Activated CD4-positive, alpha-beta memory T cell treated with anti-CD3 and anti-CD28 coated beads, Interleukin-2, amount 10 ng/mL, durations not matched to agents 7 days and 5 days (primary cell): ENCODE measurements at places on chromosomes 16 and 17.

GRCh38 chr16:85153046-85153445 lies 40.8 kb upstream of the CIBAR2 start:
- no peak for DNase-seq

DNA sequence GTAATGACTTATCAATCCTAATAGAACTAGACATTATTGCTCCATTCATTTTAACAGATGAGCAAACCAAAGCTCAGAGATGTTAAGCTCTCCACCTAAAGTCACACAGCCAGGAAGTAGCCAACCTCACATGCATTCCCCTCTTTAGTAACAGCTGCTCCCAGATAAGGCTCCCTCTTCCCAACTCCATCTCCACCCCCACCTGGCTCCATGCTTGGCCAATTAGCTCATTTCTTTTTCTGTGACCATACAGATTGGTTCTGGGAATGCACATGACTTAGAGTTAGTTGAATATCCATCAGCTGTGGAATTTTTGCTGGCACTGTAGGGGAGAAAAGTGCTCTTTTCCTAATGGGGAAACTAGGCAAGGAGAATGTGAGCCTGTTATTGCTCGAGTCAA lies 13.0 kb downstream of the CBLN1 start:
- no peak for DNase-seq

- DNase-seq, result no peak
Measured at GRCh38 chr16:54503011-54503855, 216.6 kb upstream of the IRX3 start.

- DNase-seq, result no peak
Measured at GRCh38 chr17:72393553-72393952, 272.7 kb downstream of the SOX9 start.

GRCh38 chr16:74046524-74046923 lies 250.1 kb upstream of the PSMD7 start:
- DNase-seq, result no peak

DNA sequence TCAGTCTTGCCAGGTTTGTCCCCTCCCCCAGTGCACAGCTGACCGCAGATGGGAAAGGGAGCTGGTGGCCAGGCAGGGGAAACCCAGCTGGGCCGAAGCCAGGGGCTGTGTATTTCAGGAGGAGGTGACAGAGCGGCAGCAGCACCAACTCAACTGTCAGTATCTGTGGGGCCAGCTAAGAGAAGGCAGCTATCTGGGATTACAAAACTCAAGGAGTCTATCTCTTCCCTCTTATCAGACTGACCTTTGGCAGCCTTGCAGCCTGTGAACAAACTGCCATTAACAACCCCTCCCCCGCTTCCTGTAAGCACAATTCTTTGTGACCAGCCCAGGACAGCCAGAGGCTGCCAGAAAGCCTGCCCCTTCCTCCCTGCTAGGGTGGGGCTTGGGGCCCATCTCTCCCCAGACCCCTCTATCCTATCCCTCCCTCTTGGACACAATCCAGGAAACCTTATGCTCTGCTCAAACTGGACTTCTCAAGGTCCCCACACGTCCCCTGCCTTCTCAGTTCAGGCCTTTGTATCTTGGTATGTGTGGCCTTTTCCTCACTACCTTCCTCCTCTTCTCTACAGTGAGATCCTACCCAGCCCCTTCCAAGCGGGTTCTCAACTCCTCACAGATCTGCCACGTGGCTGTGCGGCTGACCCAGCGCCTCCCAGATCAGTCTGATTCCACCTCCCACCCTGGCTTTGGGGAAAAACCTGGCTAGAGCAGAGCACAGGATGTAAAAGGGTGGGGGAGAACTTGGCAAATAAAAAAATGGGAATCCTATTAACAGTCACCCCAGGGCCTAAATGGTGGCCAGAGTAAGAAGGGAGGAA lies 10.5 kb downstream of the ST3GAL2 start:
- peak; percentile 63 for DNase-seq

- DNase-seq, result no peak
Measured at GRCh38 chr16:25959221-25959620, 267.5 kb downstream of the HS3ST4 start.

DNA sequence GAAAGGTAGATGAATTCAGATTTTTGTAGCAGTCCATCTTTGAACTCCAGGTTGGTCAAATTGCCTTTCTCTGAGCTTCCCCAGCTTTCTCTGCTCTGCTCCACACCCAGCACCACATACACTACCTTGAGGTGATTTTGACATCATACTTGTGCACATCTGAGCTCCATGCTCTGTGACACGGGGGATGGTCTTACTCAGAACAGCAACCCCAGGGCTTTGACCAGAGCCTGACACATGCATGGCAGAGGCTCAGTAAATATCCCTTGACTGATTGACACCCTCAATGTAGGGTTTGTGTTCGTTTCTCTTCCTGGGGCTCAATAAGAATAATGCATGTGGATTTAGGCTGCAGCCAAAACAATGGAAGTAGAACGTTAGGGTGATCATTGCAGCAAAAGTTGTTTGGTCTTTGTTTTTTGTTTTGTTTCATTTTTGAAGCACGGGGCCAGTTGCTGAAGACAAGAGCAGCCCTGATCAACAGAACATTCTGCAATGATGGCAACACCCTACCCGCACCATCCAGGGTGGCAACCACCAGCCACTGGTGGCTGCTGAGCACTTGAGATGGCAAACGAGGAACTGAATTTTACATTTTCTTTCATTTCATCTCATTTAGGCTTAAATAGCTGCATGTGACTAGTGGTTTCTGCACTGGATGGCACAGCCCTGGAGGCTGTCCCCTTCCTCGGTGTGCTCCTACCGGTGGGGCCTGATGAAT lies 224.8 kb upstream of the TNRC6C start:
- DNase-seq, result no peak

GRCh38 chr17:17129466-17129865 lies 76.7 kb downstream of the PLD6 start:
- DNase-seq, result no peak

GRCh38 chr16:57892447-57893096 lies 78.4 kb downstream of the CNGB1 start:
- no peak for DNase-seq

GRCh38 chr17:37089956-37090355 lies 141.2 kb downstream of the AATF start:
- DNase-seq, result peak; percentile 82
